Placental epithelial cell (primary cell): ENCODE measurements at places on chromosomes 4 and X. TPM values are rescaled to one million over a fixed set of nuclear protein-coding genes. Genes with fewer than 3 reads are reported as not detected.

Gene FOXR2
- total RNA-seq: not detected in 2 replicates

Gene GPC4
- 14.1 and 39.1 TPM in 2 replicates for total RNA-seq

Gene UGT2A1
- total RNA-seq: not detected in 2 replicates

Gene TLR10
- total RNA-seq: not detected in 2 replicates

Gene HTN1
- total RNA-seq: not detected in 2 replicates

Gene CPZ
- total RNA-seq: 10.4 and 39.7 TPM in 2 replicates

Gene MAGEA2
- not detected in 2 replicates for total RNA-seq

Gene HDAC8
- 23.6 and 24.7 TPM in 2 replicates for total RNA-seq

Gene FAM133A
- 0.79 and 0.87 TPM in 2 replicates for total RNA-seq

Gene RIPPLY1
- total RNA-seq: not detected in 2 replicates

Gene CHM
- total RNA-seq: 13.0 and 17.1 TPM in 2 replicates

Gene VCX2
- total RNA-seq: not detected in 2 replicates

Gene AGTR2
- total RNA-seq: not detected in 2 replicates

Gene HAND2
- total RNA-seq: 9.9 and 19.6 TPM in 2 replicates

Gene TSPAN7
- total RNA-seq: not detected in 2 replicates

Gene ZCCHC12
- under 0.01 TPM in 1 of 2 replicates, not detected in the other for total RNA-seq

Gene PDZD4
- total RNA-seq: 0.39 TPM in 1 of 2 replicates, not detected in the other

Gene F8A3
- 0.79 and 3.9 TPM in 2 replicates for total RNA-seq

Gene UGT2A2
- not detected in 2 replicates for total RNA-seq

Gene RHOXF2
- not detected in 2 replicates for total RNA-seq

Gene BEX5
- total RNA-seq: not detected in 2 replicates

Gene GUCY1B1
- total RNA-seq: 5.0 and 9.0 TPM in 2 replicates

Gene RHOH
- total RNA-seq: 1.2 and 1.4 TPM in 2 replicates

Gene GLRA3
- total RNA-seq: not detected in 2 replicates

Gene DMRTC1B
- under 0.01 TPM in 1 of 2 replicates, not detected in the other for total RNA-seq

Gene AP1AR
- 9.8 and 13.0 TPM in 2 replicates for total RNA-seq

Gene NEK1
- total RNA-seq: 11.8 and 13.7 TPM in 2 replicates

Gene NXT2
- 5.5 and 11.4 TPM in 2 replicates for total RNA-seq

Gene MAGEA2B
- total RNA-seq: not detected in 2 replicates

Gene SPANXD
- not detected in 2 replicates for total RNA-seq

Gene XAGE2
- total RNA-seq: 23.6 and 27.9 TPM in 2 replicates

Gene OPHN1
- 10.1 and 18.5 TPM in 2 replicates for total RNA-seq

Gene SCML1
- 1.3 and 2.0 TPM in 2 replicates for total RNA-seq

Gene ZNF141
- 11.5 and 15.7 TPM in 2 replicates for total RNA-seq

Gene TIGD4
- total RNA-seq: under 0.01 TPM in 1 of 2 replicates, not detected in the other

Gene ZNF732
- 2.0 and 2.9 TPM in 2 replicates for total RNA-seq

Gene FAM156B
- total RNA-seq: 24.7 and 33.4 TPM in 2 replicates
